ENCODE measurements at places on chromosomes 1 and 21.
A peak's percentile ranks its signal among the peaks of the same experiment; 100 is the strongest.

DNA sequence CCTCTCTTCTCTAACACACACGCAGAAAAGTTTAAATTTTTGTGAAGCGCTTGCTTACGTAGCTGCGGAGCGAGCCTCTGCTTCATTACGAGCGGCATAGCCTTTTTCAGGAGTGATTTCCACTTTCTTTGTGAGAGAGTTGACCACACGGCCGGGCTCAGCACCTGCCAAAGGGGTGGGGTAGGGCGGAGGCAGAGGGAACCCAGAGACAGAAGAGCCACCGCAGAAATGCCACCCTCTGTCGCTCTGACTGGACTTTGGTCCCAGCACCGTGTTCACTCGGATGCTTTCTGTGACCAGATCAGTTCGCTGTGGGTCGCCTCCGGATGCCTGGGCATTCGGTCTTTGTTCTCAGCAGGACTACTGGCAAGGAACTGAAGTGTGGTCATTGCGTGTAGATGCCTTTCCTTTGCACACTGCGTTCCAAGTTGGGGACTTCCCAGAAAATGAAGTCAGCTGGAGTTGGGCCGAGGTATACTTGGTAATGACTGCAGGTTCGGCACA, 883 bp downstream of the CHODL start:
- DNase-seq = no peak

DNA sequence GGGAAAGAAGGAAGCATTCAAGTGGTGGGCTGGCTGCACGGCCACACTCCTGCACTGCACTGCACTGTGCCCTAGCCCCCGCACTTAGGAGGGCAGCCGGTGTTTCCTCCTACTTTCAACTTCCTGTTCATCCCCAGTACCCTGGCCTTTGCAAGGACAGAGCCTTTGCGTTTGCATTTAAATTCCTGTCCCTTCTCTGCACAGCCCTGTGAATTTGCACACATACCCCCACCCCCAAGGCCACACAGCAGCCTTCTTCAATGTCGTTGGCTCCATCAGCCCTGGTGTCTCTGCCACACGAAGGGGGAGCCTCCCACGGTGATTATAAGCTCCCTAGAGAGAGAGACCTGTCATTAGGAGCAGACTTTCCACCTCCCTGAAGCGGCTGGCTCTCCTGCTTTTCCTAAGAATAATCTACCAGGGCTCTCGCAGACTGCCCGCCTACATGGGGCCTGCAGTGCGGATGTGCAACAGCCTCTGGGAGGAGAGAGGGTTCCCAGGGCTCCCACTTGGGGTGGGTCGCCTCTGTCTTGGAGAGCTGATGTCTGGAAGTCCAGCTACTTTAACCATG, 13.2 kb upstream of the SLC45A3 start:
- no peak for DNase-seq

DNA sequence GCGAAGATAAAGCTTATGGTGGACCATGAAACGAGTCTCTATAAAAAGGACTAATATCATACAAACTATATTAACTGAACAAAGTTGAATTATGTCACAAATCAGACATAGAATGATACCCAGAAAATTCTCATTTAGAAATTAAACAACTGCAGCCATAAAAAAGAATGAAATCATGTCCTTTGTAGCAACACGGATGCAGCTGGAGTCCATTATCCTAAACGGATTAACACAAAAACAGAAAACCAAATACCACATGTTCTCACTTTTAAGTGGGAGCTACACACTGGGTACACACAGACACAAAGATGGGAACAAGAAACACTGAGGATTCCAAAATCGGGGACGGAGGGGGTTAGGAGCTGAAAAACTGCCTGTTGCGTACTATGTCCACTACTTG, 11.5 kb downstream of the COP1 start:
- DNase-seq = no peak

- peak; percentile 61 for DNase-seq
Observed at GRCh38 chr1:16048573-16049189, 5.1 kb downstream of the CLCNKB start.

Data from CD4-positive, alpha-beta T cell treated with Interleukin-1 beta for 1 hour (primary cell).